ENCODE measurements at places on chromosomes 11 and 22. TPM values are rescaled to one million over a fixed set of nuclear protein-coding genes. Genes with fewer than 3 reads are reported as not detected.

GRCh38 chr11:37108436-37109285 lies 510.6 kb upstream of the RAG2 start:
- DNase-seq: no peak

DNA sequence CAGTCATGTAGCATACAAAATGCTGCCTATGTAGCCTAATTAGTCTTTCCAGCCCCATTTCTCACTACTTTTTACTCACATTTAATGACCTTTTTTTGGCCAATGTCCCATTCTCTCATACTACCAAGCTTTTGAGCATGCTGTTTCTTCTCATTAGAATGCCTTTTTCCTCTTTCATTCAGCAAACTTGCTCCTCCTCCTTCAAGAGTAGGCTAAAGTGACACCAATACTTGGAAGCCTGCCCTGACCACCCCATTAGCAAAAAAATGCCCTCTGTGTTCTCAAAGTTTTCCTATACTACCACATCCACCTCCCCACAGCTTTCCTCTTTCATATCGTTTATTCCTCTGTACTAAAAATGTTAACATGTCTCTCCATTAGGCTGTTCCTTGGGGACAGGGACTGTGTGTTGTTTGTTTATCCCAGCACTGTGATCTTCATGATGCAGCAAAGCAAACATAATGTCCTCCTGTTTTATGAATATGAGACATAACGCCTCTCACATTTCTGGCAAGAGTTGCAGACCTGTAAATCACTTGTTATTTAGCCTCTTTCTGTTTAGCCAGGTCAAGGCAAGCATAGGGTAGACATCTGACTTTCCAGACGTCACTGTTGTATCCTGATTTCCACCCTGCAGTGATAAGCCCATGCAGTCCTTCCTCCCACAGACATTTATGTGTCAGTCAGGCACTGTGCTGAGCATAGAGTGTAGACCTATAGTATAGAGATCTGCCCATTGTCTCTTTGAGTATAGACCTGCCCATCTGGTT lies 62.0 kb upstream of the UCP3 start:
- no peak for DNase-seq

DNA sequence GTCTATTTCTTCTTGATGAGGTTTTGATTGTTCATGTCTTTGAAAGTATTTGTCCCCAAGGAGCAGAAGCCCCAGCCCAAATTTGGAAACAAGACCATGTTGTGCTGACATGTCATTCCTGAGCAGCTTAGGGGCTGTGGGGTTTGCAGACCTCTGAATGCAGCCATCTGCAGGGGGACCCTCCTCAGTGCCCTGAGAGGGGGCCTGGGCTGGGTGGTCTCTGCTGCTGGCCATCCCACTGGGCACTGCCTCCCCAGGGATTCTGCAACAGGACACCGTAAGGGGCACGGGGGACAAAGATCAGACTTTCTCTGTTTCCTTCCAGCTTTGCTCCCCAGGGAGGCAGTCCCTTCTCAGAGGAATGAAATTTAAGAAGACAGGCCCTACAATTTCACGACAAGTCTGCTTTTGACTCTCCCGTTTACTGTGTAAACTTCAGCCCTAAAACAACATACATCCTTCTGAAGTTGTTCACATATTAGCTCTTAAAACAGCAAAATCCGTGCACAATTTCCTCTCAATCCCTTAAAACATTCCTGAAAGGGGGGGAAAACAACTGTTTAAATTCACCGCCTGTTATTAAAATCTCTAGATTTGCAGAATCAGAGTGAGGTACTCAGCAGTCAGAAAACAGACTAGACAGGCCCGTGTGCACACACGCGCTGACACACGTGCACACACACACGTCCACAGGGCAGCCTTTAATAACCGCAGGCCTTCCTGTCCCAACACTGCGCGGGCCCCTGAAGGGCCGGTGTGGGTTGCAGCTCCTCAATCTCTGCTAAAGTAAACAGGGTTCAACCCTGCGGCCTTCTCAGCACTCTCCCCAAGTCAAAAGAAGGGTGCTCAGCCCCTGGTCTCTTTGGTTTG lies 109.8 kb downstream of the KCNQ1 start:
- DNase-seq: peak; percentile 51

DNA sequence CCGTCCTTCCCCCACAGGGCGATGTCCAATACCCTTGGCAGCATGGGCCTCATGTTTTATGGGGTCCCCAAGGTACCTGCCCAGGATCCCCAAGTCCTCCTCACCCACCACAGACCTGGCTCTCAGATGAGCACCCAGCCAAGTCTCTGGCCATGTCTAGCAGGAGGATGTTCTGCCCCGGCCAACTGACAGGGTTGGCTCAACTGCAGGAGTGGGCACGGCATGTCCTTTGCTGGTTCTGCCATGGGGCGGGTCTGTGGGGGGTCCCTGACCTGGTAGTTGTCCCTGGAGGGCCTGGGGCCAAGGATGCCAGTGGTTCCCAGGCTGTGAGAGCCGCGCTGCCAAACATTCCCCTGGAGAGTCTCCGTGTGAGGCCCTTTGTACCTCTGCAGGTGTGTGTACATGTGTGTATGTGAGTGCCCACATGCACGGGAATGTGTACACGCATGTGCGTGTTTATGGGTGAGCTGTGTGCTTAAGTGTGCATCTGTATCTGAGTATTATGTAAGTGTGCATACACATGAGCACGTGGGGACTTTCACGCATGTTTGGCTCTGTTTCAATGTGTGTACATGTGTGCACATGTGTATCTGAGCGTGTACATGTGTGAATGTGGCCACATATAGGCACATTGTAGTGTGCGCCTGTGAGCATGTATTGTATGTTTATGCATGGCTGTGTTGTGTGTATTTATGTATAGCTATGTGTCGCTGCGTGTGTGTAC lies 85.5 kb downstream of the KCNQ1 start:
- peak; percentile 61 for DNase-seq

- DNase-seq: no peak
Measured at GRCh38 chr11:71577469-71578004, 5.1 kb downstream of the KRTAP5-11 start.

DNA sequence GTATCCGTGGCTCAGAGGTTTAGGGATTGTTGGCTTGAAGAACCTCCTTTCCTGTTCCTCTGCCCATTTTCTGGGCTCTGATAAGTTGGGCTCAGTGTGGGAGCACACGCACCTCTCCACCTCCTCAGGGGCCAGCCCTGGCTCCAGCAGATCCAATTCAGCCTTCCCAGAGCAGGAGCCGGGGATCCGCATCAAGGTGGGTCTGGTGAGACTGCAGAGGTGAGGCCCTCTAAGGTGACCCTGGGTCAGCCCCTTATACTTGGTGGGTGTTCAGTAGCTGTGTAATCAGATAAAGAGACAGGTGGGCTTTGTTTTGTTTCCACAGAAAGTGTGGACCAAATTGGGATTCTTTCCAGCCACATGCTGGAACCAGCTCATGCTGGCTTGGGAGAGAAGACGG lies 1466.0 kb downstream of the TBC1D22A start:
- DNase-seq: no peak

DNA sequence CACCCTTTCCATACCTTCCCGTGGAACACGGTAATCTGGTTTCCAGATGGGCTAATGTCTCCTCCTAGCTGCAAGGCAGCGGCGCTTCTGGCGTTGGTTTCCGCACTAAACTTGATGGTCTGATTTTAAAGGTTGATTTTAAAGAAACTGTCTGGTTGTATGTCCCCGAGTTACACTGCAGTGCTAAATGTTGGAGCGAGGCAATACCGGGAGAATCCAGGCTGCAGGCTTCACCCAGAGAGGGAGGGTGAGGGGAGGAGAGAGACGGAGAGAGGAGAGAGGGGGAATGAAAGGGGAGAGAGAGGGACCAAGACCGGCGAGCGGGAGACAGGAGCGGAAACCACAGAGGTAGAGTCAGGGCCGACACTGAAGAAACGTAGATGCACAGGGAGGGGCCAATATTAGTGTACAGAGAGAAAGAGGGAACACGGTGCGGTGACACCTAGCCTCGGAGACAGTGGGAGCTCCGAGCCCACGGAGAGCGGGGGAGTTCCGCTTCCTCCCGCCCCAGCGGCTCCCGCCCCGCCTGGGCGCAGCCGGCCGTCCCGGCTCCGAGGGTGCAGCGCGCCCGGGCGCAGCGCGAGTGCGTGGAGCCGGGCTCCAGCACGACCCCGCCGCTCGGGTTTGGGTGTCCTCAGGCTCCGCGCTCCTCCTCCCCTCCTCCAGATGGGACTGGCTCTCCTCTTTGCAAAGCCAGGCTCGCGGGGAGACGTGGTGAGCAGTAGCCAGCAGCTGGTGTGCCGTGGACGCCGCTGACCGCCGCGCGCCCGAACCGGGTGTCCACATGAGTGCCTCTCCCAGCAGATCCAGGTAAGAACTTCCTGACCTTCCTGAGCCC lies 71.9 kb upstream of the GRAMD1B start:
- no peak for DNase-seq

GRCh38 chr11:90558328-90558865 lies 335.5 kb upstream of the CHORDC1 start:
- DNase-seq: no peak

DNA sequence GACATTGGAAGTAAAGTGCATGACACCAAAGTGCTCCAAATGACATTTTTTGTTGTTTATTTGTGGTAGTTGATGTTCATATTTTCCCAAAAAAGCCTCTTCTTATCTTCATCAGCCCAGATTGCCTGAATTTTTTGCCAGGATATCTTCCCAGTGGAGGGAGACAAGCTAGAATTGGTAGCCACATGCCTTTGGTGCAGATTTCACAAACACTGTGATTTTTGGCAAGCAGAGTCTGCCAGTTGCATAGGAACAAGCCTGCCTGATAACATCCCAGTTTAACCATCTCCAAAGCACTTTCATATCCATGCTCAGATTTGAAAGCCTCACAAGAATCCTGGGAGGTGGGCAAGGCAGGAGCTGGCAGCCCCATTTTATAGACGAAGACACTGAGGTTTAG lies 102.3 kb upstream of the SYT13 start:
- DNase-seq: no peak

DNA sequence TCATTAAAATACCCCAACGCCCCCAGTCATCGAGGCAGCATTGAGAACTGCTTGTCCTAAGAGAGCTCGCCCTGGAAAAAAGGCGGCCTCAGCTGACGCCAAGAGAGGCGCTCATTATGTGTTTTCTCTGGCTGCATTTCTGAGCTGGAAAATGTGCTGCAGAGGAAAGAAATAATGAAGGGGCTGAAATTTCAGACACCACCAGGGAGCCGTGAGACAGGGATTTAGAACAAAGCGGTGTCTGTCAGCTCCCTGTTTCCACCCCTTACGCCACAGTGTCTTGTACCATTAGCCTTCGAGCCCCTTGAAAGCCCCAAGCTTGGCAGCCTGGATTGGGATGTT lies 14.4 kb downstream of the USH1C start:
- no peak for DNase-seq

DNA sequence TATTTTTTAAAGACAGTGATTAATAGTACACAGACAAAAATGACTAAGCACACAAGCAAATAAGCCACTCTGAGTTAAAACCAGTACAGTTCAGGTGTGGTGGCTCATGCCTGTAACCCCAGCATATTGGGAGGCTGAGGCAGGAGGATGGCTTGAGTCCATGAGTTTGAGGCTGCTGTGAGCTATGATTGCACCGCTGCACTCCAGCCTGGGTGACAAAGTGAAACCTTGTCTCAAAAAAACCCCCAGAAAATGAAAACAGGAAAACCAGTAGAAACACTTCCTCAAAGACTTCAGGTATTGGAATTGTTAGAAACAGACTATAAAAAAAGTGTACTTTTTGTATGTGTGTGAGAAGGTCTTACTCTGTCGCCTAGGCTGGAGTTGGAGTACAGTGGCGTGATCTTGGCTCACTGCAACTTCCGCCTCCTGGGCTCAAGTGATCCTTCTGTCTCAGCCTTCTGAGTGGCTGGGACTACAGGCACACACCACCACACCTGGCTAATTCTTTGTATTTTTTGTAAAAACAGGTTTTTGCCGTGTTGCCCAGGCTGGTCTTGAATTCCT lies 33.0 kb downstream of the PPP6R2 start:
- DNase-seq: no peak

GRCh38 chr22:24028533-24028932 lies 17.4 kb downstream of the CABIN1 start:
- DNase-seq: no peak

DNA sequence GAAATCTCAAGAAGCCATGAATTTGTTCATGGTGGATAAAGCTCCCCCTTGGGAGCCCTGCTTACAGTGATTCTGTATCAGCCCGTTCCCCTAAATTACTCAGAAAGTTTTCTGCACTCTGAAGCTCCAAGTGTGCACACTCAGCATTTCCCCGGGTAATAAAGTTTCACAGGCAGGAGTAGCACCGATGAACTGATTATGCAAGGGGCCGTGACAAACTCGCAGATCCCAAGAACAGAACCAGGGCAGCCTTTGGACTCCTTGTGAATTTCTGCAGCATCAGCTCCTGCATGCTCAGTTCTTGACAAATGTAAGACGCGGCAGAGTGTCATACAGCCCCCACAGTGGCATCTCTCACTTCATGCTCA lies 73.5 kb downstream of the COMMD9 start:
- no peak for DNase-seq

- peak; percentile 33 for DNase-seq
Measured at GRCh38 chr11:131670876-131671275, 300.5 kb downstream of the NTM start.

GRCh38 chr11:7927635-7928034 lies 3.4 kb downstream of the OR10A6 start:
- DNase-seq: no peak

DNA sequence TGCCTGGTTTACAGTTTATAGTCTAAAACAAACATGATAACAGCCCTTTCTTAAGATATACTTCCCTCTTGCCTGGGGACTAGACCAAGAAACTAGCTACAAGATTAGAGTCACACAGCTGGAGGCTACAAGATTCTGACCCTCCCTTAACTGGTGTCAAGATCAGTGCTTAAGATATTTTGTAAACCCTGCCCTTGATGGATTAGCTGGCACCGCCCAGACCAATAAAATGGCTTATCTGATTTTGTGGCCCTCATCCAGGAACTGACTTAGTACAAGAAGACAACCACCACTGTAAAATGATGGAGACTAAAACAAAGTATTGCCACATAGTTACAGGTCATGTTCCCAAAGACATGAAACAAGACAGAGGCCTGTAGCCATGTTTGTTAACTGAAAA lies 53.4 kb downstream of the FAM181B start:
- DNase-seq: no peak

DNA sequence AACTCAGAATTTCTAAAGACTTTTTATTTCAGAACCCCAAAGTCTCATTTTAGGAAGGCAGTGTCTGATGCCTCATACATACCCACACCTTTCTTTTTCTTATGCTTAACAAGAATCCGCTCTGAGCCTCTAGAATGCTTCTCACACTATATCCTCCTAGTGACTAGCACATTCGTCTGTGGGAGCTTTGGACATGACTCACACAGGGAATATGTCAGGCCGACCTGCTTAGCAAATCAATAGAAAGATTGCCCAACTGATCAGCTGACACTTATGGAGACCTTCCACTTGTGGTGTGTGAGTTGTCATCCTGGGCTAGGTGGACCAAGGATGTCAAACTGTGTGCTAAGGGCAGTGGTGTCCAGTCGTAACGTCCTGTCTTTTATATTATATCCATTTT lies 129.9 kb upstream of the TTC12 start:
- no peak for DNase-seq

GRCh38 chr11:27995083-27995482 lies 112.9 kb downstream of the KIF18A start:
- no peak for DNase-seq

GRCh38 chr11:6617315-6617781 lies 1.9 kb downstream of the TPP1 start:
- peak; percentile 50 for DNase-seq

- no peak for DNase-seq
Measured at GRCh38 chr11:108866781-108867180, 201.9 kb downstream of the DDX10 start.

The SLCO2B1 gene
- total RNA-seq: 19.4 TPM

The RGL4 gene
- not detected for total RNA-seq

The GLB1L2 gene
- 55.7 TPM for total RNA-seq

The DLG2 gene
- total RNA-seq: 8.2 TPM

The CNIH2 gene
- not detected for total RNA-seq

The OR5A1 gene
- not detected for total RNA-seq

The MYO7A gene
- 7.7 TPM for total RNA-seq

The RASSF7 gene
- 3.0 TPM for total RNA-seq

The TLCD5 gene
- total RNA-seq: 4.6 TPM

Data from sigmoid colon (tissue), 7 donors.